NCI-H226 (cell line): ENCODE measurements at places on chromosomes 6 and 20.
A peak's percentile ranks its signal among the peaks of the same experiment; 100 is the strongest.

- DNase-seq = no peak
Measured at GRCh38 chr6:157155804-157156203, 167.5 kb downstream of the TMEM242 start.

- peak; percentile 66 for DNase-seq
Measured at GRCh38 chr20:11454966-11455799, 462.5 kb upstream of the BTBD3 start.

DNA sequence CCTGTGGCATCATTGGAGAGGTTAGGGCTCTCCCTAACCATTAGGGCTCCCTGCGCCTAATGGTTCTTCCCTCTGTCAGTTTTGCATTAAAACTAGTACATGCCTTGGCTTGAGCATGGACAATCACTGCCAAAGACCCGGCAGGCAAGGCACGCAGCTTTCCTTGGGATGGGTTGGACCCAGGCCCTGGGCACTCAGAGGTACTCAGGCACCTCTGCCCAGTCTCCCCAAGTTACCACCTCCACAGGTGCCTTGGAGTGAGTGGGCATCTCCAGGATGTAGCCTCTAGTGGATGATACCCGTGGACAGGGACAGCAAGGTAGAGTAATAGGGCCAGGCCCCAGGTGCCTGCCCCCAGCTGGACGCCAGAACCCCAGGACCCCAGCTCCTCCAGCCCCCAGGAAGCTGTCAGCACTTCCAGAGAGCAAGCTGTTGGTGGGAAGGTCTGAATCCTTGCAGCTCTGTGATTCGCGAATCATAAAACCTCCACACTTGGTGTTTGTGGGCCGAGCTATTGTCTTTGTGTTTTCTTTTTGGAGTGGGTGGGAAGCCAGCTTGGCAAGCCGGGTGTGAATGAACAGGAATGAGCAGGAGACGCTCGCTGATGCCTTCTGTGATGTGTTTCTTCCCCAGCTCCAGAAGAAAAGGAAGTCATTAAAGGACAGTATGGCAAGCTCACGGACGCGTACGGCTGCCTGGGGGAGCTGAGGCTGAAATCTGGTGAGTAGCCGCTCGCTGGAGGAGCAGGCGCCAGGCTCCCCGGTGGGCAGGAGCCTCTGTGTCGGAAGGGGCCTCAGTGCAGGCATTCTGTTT is 35.1 kb downstream of the SYNJ2 start:
- DNase-seq = no peak

DNA sequence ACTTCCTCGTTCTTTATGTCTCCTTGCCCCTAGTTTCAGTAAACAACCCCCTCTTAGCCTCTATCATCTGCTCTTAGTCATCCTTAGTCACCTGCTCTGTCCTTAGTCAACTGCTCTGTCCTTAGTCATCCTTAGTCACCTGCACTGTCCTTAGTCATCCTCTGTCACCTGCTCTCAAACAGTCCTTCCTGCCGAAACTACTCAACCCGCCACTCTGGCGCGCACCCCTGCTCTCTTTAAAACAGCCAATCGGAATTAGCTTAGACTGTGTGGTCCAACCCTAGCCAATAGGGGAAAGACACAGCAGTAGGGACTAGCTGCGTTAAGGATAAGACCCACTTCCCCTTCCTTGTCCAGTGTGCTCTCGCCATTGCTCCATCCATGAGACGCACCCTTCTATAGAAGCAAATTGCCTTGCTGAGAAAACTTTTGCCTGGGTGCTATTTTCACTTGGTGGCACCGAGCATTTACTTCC is 73.9 kb downstream of the BACH2 start:
- no peak for DNase-seq

DNA sequence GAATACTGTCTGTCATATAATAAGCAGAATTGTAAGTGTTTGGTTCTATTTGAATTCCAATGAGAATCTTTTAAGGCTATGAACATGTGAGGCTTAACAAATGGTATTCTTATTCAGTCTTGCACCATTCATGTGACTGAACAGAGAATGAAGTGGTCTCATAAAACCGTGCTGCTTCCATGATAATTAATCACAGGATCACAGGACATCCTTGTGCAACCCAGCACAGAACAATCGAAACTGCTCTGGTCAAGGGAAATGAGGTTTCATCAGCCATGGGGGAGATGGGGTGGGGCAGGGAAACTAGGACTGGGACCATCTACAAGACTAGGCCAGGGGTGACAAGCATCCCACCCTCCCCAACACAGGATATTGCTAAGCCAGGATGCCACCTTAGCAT is 6.0 kb downstream of the PPIL6 start:
- DNase-seq = no peak

GRCh38 chr6:170163405-170164170 is 127.3 kb downstream of the DLL1 start:
- no peak for DNase-seq

DNA sequence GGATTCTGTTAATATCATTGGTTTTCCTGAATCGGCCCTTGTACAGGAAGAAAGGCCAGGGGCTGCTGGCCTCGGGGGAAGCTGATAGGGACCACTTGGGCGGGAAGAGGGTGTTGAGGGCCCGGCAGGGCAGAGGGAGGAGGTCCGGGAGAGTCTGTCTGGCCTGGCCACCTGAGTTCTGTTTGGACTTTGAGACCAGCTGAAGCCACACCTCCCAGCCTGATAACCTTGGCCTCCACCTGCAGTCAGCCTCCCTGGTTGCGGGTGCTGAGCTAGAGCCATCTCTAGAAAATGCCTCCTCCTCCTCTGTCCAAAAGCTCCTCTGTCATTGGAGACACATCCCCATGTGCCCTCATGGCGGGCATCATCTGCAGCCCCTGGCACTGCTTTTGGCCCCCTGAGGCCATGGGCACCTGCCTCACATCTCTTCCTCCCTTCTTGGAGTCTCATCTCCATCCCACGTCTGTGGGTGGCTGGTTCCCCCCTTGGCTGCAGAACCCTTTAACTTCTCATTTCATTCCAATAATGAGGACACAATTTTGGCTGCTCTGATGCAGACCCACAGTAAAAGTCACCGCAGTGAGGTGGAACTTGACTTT is 16.6 kb downstream of the APCDD1L start:
- DNase-seq = no peak

DNA sequence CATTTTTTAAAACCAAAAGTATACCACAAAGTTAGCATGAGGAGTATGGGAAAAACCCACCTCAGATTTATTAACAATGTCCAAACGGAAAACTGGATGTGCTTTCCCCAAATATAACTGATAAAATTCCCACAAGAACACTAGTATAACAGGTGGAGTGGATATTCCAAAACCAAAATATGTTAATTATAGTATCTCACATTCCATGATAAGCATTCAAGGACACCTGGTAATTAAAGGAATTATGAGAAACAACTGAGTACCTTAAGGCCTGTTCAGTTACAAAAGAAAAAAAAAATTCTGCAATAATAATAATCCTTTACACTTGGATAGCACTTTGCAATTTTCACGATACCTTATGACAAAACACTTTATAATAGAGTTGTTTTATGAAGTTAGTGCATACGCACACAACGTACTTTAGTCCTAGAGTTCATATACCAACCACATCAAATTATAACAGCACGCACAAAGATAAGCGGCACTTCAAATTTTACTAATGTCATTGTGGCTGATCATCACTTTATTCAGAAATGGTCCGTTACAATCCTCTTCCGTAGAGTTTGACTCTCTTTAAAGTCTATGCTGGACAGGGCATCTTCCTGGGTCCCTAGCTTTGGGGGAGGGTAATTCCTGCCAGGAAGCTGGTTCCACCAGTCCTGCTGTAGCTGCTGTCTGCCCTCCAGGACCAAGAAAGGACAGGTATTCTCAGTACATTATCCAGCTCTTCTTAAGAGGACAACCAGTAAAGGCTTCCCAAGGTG is 1.7 kb downstream of the CDK19 start:
- no peak for DNase-seq

DNA sequence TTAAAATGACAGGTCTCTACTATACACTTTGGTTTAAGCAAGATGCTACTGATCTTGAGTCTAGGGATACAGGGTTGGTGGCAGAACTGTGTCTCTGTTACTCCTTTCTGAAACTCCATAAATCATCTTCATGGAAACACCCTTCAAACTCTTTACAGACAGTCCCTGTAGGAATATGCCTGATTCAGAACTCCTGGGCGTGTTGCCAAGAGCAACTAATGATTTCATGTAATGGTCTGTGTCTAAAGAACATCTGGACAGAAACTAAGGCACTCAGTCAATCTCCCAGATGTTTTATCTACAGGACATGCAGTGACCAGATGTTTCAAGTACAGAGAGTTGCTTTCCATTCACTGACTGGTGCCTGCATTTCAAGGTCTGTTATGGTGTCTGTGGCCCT is 464.4 kb upstream of the CHD6 start:
- DNase-seq = no peak

DNA sequence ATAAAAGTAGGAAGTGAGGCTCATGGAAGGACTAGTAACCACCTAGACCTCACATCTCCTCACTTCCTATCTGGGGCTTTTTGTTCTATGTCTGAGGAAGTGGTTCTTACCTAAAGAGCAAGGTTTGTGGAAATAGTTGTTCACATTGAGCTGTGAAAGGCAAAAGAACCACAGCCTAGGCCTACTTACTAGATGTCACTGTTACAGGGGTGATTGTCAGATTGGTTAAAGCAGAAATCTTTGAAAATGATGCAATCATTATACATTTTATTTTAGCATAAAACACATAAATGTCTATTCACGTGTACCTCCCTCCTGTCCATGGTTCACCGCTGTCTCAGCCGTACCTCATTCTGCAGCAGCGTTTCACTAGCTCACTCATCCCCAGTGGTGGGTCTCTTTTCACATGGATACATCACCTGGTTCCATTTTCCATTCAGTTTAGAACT is 268.8 kb downstream of the TMEM242 start:
- no peak for DNase-seq

DNA sequence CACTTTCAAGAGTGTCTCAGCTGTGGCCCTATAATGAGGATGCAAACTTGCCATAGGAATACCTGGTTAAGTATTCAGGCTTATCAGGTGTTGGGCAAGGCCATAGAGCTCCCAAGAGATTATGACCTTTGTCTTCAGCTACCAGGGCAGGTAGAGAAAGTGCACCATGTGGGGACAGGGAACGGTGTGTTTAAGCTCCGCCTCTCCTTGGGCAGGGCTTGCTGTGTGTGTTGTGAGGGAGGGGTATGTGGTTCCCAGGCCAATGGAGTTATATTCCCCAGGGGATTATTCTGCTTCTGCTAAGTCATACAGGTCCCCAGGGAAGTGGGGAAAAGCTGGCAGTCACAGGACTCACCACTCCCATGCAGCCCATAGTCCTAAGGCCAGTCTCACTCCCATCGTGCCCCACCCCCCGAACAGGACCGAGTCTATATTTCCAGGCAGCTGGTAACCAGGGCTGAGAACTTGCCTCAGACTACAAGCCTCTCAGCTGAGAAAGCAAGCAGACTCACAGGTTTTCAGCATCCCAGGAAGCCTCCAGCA is 660.2 kb downstream of the HTR1B start:
- no peak for DNase-seq

- DNase-seq = no peak
Measured at GRCh38 chr6:40722553-40723258, 135.5 kb upstream of the LRFN2 start.

DNA sequence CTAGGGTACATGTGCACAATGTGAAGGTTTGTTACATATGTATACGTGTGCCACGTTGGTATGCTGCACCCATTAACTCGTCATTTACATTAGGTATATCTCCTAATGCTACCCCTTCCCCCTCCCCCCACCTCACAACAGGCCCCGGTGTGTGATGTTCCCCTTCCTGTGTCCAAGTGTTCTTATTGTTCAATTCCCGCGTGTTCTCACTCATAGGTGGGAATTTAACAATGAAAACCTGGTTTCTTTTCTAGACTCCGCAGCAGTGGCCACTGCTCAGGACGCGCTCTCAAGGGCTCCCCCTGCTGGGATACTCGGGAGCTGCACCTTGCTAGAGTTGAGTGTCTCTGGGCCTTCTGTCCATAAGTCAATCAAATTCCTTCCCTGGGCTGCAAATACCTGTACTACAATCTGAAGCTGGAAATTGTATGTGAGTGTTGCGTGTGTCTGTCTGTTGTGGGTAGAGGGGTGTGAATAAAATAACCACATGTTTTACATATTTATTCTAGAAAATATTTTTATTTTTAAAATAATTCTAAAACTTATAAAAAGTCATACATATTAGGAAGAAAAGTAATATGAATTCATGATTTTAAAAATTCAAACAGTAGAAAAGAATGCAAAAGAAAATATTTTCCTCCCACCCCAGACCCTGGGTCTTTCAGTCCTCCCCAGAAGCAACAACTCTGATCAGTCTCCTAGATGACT is 8.2 kb upstream of the CEP250 start:
- DNase-seq = peak; percentile 79
